Right forelimb (tissue), 1 donor: ENCODE measurements at places on chromosomes 3 and 15.

- DNase-seq, result no peak
Measured at GRCh38 chr15:61318802-61319525, 89.9 kb upstream of the RORA start.

DNA sequence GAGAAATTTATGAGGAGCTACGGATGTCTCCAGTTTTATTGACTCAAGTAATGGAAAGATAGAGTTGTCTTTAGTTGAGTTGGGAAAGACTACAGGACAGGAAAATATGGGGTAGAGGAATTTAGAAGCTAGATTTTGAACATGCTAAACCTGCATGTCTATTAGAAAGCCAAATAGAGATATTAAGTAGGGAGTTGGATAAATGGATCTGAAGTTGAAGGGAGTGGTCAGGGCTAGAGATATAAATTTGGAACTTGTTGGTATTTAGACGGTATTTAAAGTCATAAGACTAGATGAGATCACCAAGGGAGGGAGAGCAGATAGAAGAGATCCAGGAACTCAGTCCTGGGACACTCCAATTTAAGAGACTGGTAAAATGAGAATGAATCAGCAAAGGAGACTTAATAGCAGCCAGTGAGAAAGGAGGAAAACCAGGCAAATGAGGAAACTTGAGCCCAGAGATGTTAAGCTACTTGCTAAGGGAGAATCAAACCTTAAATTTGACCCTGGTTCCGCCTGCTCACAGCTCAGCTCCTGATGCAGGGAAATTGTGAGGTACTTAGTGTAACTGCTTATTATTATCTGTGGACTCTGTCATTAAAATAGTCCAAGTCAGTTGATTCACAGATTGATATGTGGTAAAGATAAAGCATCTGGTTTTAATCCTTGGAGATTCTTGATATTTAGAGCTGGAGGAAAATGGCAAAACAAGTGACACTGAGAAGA lies 35.8 kb downstream of the ABI3BP start:
- DNase-seq, result no peak

- no peak for DNase-seq
Measured at GRCh38 chr3:47851888-47852603, 49.1 kb downstream of the DHX30 start.

DNA sequence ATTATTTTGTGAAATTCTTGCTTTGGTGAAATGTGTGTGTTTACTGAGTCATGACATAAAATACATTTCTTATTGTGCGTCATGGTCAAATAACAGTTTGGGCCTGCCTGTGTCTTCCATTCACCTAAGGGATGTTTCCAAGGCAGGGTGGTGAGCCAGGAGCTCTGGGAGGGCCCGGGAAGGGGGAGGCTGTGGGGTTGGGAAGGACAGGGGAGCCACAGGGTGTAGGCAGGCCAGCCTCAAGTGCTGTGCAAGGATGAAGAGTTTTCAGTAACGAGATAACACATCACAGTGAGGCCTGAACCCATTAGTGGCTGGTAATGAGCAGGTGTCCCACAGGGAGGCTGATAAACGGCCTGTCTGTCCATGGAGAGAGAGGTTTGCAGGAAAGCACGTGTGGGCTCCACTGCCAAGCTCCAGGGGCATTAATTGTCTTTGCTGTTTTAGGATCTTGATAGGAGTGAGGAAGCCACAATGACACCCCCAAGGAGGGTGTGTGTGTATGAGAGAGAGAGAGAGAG lies 35.6 kb upstream of the SEC13 start:
- DNase-seq, result no peak
